Stimulated activated CD4-positive, alpha-beta T cell treated with anti-CD3 and anti-CD28 coated beads, Interleukin-4, amount 100 ng/mL, for 4 hours (primary cell): ENCODE measurements at places on chromosomes 7 and 10.

GRCh38 chr7:49564379-49564714 lies 209.1 kb upstream of the VWC2 start:
- DNase-seq = no peak

GRCh38 chr7:116732788-116733694 lies 61.0 kb downstream of the MET start:
- DNase-seq = no peak

- no peak for DNase-seq
Observed at GRCh38 chr10:865924-866576, 65.5 kb downstream of the LARP4B start.

GRCh38 chr7:79982141-79982770 lies 152.4 kb upstream of the GNAI1 start:
- no peak for DNase-seq

DNA sequence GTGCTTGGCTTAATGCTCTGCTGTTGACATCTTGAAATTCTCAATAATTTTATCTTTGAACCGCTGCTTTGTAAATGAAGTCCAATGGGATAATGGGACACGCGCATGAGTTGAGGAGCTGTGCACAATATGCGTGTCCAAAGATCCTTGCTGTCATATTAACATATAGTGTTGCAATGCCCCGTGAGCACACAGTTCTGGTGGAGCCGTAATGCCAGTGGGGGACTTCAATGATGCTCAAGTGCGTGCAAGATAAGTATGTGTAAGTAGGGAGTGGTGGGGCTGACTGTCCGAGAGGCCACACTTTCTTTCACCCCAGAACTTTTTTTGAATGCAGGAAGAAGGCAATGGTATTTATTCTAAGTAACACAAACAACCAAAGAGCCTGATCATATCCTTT lies 77.4 kb upstream of the HPS1 start:
- no peak for DNase-seq
